ENCODE measurements at places on chromosomes 1 and 21.

GRCh38 chr1:30964706-30965105 lies 56.1 kb upstream of the SDC3 start:
- no peak for DNase-seq

GRCh38 chr1:242201090-242201489 lies 202.2 kb upstream of the MAP1LC3C start:
- DNase-seq, result no peak

- no peak for DNase-seq
Measured at GRCh38 chr1:156658945-156659574, 17.1 kb downstream of the BCAN start.

DNA sequence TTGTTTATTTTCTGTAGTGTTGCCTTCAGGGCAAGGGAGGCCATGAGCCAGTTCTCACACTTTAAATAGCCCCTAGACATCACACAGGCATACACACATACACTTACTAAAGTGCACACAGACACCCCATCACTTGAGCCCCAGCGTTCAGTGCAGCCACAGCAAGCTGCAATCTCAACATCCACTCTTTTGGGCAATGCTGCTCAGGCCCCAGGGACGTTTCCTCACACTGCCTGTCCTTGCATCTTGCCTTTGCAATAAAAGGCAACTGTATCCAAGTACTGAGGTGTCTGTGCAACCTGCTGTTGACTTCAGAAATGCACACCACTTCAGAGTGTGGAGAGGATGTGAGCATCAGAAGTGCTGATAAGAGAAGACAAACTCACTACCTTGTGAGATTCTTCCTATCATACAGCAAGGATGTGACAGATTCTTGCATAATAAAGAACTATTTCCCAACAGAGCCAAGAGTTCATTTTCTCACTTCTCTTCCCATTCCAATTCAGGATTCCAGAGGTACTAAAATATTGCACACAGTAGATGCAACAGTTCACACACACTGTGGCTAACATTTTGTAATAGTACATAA lies 36.2 kb downstream of the IRF2BP2 start:
- DNase-seq, result no peak

DNA sequence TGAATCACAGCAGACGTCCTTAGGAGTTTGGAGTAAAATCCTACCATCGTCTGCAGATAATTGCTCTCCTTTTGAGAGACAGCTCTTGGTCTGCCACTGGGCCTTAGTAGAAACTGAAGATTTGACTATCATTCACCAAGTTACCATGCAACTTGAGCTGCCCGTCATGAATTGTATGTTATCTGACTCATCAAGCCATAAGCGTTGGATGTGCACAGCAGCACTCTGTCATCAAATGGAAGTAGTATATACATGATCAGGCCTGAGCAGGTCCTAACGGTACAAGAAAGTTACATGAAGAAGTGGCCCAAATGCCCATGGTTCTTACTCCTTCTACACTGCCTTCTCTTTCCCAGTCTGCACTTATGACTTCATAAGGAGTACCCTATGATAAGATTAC lies 317.8 kb downstream of the GPATCH2 start:
- no peak for DNase-seq

- DNase-seq, result no peak
Measured at GRCh38 chr1:244030481-244031040, 20.5 kb upstream of the ZBTB18 start.

DNA sequence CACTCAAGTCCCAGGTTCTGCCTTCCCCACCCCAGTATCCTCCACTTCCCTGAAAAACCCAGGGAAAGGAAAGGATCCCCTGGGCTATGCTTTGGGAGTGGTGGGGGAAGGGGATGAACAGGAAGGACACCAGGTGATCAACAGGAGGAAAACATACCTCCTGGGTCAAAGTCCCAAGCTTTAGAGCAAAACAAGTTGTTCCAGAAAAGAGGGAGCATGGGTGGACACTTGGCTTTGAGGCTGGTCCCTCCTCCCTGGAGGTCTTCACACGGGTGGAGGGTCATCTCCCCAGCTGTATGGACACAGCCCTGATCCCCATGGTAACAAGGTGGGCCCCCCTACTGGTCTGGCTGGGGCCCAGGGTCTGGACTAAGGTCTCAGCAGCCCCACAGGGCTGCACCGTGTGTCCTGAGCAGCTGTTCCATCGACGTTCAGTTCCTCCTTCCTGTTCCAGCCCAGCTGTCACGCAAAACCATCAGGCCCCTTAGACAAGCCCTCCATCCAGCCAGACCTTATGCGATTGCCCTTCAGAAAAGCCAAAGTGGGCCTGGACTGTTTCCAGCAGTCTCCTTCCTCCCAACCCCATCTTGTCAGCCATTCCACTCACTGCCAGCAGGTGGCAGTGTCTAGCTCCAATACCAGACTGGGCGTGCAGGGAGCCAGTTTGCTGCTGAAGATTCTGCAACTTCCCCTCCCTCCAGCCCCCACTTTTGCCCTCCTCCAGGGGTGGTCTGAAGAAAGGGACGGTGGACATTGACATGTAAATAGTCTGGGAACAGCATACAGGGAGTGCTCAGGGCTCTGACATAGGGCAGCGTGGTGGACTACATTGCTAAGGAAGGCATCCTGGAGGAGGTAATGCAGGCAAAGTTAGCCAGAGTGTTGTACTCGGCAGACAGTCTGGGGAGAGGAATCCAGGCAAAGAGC lies 2.9 kb upstream of the PDZK1IP1 start:
- DNase-seq, result no peak

DNA sequence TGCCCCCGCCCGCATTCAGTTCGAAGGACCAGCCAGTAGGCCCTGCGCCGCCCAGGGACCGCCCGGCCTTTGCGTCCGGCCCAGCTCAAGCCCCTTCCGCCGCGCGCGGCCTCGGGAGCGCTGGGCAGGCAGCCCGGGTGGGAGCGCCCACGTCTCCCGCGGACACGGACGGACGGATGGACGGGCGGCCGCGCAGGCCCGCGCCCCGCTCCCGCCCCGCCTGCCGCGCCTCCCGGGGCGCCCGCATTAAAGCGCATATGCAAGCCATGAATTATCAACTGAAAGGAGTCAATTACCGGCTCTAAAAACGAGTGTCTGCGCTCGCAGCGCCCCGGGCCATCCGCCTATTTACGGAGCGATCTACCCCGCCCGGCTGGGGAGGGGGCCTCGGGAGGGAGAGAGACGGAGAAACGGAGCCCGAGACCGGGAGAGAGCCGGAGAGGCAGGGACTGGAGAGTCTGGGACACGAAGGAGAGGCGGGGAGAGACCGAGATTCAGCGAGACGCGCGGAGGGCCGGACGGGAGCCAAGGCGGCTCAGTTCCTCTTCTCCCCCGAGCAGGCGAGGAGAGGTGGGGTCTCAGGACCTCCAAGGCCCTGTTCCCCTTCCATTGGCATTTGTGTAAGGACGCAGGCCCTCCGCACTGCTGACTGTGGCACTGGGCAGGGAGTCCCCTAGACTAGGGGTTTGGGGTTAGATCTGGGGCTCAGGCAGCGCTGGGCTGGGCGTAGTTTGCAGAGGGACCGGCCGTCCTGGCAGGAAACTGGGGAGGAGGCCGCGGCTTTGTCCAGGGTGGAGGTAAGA lies 41.3 kb upstream of the DMBX1 start:
- DNase-seq, result no peak

GRCh38 chr1:183800449-183800848 lies 4.5 kb upstream of the RGL1 start:
- no peak for DNase-seq

DNA sequence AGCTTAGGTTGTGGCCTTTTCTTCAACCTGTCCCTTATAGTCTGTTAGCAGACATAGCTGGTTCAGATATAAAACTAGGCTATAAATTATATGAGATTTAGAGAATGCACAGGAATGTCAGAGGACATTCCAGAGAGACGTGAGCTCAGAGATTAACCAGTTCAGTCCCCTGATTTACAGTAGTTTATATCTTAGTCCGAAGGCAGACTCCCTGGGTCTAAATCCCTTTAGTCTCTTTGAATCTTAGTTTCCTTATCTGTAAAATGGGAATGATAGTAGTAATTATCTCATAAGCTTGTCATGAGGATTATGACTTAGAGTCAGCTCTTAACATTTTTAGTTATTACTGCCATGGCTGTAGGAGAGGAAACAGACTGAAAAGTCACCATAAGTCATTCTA lies 45.5 kb upstream of the PLXNA2 start:
- no peak for DNase-seq

GRCh38 chr1:94544706-94545490 lies 3.3 kb upstream of the F3 start:
- no peak for DNase-seq

- no peak for DNase-seq
Measured at GRCh38 chr1:168567568-168567967, 8.8 kb upstream of the XCL1 start.

DNA sequence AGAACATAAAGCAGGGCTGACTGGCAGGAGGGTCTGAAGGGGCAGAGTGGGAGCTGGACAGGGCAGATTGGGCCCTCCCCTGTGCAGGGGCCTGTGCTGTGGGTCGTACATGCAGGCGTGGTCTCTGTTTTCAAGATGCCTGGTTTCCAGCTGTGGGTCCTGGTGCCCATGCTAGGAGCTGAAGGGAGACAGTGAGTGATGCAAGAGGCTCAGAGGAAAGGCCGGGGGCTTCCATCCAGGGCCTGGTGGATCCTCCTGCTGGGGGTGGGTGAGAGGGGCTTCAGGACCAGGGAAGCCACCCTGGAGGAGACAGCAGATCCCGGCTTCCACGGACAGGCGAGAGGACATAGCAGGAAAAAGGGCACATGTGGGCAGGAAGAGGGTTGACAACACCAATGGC lies 349.0 kb upstream of the VAMP3 start:
- DNase-seq, result no peak

DNA sequence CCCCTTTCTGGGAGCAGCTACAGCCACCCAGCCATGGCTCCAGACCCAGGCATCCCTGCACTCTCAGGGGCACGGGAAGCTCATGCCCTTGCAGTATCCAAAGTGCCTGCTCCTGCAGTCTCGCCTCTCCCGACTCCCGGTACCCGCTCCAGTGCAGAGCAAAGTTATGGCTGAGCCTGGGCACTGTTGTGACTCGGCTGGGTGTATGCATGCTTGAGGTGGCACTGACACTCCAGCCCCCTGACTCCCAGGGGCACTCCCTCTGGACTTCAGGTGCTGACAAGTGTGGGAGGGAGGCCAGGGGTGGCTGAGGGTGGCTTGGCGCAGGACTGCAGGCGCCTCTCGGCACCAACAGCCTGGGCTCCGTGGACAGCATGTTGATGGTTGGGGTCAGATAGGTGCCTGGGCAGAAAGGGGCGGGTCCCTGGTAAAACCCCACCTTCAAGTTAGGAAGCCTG lies 580.1 kb upstream of the ADGRL2 start:
- no peak for DNase-seq

DNA sequence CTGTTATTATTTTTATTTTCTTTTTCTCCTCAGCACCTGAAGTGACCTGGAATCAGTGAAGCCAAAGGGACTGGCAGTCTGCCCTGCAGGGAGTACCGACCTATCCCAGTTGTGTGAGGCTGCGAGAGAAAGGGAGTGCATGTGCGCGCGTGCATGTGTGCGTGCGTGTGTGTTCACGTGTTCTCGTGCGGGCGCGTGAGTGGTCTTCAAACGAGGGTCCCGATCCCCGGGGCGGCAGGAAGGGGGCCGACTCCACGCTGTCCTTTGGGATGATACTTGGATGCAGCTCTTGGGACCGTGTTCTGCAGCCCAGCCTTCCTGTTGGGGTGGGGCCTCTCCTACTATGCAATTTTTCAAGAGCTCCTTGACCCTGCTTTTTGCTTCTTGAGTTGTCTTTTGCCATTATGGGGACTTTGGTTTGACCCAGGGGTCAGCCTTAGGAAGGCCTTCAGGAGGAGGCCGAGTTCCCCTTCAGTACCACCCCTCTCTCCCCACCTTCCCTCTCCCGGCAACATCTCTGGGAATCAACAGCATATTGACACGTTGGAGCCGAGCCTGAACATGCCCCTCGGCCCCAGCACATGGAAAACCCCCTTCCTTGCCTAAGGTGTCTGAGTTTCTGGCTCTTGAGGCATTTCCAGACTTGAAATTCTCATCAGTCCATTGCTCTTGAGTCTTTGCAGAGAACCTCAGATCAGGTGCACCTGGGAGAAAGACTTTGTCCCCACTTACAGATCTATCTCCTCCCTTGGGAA lies 123.3 kb downstream of the PRDM2 start:
- DNase-seq, result no peak

GRCh38 chr1:6475381-6476133 lies 9.6 kb upstream of the TNFRSF25 start:
- peak; percentile 46 for DNase-seq

GRCh38 chr21:29396951-29397455 lies 98.3 kb downstream of the BACH1 start:
- no peak for DNase-seq

GRCh38 chr1:154572468-154573167 lies 5.0 kb downstream of the CHRNB2 start:
- peak; percentile 26 for DNase-seq

DNA sequence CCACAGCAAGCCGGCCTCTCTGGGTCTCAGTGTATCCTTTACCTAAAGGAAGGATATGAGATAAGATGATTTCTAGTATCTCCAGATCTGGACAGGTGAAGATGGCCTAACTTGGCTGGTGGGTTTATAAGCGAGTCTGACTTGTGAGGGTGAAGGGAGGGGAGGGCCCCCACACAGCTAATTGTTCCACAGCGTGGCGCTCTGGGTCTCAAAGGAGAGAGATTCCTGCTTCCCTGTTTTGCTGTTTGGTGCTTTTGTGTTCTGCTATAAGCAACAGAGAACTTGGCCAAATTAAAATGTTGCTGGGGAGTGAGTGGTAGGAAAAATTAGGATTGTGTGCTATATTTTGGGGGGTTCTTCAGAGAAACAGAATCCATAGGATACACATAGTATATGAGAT lies 28.9 kb upstream of the NLRP3 start:
- no peak for DNase-seq

DNA sequence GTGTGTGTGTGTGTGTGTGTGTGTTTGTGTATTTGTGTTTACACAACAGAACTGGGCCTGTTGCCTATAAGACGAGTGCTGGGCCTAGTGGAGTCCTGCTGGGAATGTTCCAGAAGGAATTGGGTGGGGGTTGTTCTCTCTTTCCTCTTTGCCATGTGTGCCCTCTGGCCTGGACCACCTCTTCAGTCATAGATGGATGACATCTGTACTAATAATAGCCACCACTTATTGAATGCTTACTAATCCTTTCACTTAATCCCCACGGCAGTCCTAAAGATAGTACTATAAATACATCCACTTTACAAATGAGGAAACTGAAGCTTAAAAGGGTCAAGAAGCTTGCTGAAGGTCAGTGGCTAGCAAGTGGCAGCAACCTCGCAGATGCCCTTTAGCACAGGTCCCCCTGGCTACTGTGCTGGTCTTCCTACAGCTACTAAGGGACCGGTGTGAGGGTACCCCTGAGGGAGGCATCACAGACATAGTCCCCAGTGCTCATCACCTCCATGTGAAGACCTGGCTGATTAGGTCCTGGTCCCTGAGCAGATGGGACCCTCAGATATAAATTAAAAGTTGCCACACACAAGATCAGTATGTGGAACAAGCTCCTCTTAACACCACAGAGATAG lies 55.2 kb upstream of the KIF1B start:
- DNase-seq, result no peak
